ENCODE measurements at places on chromosomes 11 and 22. TPM values are rescaled to one million over a fixed set of nuclear protein-coding genes. Genes with fewer than 3 reads are reported as not detected.

- no peak for DNase-seq
Observed at GRCh38 chr11:134652586-134653255, 240.7 kb upstream of the B3GAT1 start.

DNA sequence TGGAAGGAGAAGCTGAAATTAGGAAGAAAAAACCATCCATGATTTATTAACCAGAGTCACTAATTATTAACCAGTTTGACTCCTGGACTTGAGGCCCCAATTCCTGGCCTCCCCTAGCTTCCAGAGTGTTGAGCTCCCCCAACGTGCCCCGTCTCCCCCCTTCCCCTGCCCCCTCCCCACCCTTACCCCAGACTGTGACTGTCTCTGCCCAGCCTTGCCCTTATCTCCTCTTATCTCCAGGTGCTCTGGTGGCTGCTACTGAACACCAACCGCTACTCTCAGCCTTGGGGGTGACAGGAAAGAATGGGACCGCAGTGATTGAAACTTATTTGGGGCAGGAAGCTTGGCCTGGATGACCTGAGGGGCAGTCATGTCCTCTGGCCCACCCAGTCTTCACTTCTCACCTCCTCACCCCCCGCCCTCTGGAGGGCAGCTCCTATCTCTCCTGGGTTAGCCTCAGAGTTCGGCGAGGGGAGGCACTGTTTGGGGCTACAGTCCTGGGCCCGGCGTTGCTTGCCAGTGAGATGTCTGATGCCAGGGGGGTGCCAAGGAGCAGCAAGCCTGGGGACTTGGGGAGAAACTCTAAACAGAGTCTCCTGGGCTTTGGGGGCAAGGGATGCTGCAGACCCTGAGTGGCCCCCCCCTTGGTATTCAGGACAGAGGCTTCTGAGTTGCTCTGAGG lies 15.5 kb downstream of the NECTIN1 start:
- DNase-seq: no peak

GRCh38 chr22:36546932-36547331 lies 18.0 kb upstream of the EIF3D start:
- DNase-seq: peak; percentile 92

CALCA gene
- not detected for total RNA-seq

DNA sequence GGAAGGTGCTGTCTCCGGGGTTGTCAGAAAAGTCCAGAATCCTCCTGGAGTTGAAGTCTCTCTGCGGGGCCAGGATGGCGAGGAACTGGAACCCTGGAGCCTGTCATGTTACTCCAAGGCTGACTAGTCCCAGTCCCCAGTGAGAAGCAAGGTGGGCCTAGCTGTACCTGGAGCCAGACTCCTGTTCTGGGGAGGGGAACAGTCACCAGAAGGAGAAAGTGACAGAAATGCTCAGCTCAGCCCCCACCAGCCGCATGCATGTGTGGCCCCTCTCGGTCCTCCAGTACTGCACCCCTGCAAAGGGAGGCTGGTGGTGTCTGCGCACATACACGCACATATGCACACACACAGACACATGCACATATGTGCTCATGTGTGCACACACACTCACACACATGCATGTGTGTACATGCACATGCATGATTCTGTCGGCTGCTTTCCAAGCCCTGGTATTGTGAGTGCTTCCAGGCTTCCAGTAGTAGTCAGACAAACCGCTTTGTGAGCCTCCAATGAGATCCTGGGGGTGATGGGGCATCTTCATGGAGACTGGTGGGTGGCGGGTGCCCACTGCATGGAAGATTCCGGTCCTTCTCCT lies 54.3 kb downstream of the RTL6 start:
- no peak for DNase-seq

Measured in IMR-90 (cell line).